ENCODE measurements at places on chromosomes 1 and 21.
A peak's percentile ranks its signal among the peaks of the same experiment; 100 is the strongest.

DNA sequence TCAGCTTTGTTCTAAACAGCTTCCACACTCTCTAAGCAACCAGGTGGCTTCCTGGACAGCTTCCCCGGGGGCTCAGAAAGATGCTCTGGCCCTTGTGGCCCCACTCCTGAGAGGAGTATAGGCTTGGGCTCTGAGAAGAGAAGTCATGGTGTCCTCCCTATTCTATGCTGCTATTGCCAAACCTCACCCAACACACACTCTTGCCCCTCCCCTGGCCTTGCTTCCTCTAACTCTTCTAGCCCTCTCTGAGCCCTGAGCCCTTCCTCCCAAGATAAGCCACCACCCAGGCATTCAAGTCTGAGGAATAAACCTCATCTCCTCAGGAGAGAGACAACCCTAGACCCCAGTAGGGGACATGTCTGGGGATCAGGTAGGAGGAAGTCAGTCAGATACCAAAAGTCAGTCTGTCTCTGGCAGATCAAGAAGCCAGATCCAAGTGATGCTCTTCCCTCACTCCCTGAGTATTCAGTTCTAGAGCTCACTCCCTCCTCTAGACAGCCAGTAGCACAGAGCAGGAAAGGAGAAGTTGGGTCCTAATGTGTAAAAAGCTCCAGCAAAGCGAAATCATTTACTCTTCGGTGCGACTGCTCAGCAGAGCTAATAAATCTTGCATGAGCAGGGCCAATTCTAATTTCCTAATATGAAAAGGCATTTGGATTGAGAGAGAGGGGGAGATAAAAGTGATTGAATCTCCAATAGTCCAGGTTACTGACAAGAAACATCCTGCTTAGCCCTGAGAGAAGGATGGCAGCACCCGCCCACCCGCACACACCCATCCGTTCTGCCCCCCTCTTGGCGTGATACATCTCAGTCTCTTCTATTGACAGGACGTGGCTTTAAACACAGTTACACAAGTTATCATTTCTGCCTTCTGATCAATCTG, 50.5 kb downstream of the DMAP1 start:
- DNase-seq: no peak

DNA sequence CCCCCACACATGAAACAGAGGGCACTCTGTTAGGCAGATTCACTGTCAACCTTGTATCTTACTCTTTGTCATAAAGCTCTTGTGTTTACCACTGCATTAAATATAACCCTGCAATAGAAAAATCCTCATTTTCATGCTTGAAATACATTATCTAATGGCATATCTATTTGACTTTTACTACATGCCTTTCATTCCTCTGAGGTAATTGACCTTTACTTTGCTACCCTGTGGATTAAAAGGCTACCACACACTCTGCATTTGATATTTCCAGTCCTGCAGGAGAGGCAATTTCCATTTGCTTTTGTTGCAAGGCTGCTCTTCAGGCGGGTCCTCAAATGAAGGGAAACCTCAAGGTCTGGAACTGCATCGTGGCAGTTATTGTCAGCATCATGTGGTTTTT, 238.0 kb downstream of the NTNG1 start:
- DNase-seq: no peak

DNA sequence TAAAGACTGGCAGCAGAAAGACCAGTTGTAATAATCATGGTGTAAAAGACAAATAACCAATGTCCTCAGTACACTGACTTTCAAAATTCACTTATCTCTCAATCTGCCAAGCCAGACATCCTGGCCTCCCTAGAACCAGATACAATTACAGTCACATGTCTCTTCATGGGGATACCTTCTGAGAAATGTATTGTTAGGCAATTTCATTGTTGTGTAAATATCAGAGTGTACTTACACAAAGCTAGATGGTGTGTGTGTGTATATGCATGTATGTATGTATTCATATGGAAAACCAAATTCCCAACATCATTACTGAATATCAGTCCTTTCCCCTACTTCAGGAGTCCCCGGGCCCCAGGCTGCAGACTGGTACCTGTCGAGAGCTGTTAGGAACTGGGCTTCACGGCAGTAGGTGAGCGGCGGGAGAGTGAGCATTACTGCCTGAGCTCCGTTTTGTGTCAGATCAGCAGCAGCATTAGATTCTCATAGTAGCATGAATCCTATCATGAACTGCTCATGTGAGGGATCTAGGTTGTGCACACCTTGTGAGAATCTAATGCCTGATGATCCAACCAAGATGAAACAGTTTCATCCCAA, 65.3 kb upstream of the ZNF326 start:
- no peak for DNase-seq

- peak; percentile 53 for DNase-seq
Measured at GRCh38 chr1:206511362-206512057, 4.2 kb downstream of the RASSF5 start.

DNA sequence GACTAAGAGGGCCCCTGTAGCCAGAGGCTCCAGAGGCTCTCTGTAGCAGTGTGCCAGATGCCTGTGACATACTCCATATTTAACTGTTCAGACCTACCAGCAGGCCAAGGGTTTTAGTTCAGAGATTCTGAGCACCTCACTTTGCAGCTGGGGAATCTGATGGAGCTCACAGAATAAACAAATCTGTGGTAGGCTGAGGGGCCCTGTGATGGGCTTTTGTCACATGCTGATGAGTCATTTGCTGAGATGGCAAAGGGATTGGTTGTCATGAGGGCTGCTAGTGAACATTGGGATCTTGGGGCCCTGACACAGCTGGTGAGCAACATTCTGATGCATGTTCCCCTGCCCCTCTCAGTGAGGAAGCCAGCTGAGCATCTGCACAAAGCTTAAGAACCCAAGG, 482.2 kb downstream of the CAMTA1 start:
- no peak for DNase-seq

- DNase-seq: no peak
Measured at GRCh38 chr21:44934797-44935532, 4.9 kb upstream of the SLX9 start.

GRCh38 chr21:30240661-30241060, 24.8 kb upstream of the CLDN8 start:
- no peak for DNase-seq

GRCh38 chr1:44297695-44298400, 57.2 kb downstream of the ERI3 start:
- no peak for DNase-seq

GRCh38 chr1:46508757-46509156, 19.1 kb downstream of the DMBX1 start:
- no peak for DNase-seq

- DNase-seq: no peak
Measured at GRCh38 chr1:85339089-85339488, 62.7 kb upstream of the BCL10 start.

GRCh38 chr1:100879422-100879821, 15.2 kb downstream of the EXTL2 start:
- DNase-seq: no peak

GRCh38 chr1:228228601-228229074, 20.8 kb downstream of the OBSCN start:
- DNase-seq: no peak

DNA sequence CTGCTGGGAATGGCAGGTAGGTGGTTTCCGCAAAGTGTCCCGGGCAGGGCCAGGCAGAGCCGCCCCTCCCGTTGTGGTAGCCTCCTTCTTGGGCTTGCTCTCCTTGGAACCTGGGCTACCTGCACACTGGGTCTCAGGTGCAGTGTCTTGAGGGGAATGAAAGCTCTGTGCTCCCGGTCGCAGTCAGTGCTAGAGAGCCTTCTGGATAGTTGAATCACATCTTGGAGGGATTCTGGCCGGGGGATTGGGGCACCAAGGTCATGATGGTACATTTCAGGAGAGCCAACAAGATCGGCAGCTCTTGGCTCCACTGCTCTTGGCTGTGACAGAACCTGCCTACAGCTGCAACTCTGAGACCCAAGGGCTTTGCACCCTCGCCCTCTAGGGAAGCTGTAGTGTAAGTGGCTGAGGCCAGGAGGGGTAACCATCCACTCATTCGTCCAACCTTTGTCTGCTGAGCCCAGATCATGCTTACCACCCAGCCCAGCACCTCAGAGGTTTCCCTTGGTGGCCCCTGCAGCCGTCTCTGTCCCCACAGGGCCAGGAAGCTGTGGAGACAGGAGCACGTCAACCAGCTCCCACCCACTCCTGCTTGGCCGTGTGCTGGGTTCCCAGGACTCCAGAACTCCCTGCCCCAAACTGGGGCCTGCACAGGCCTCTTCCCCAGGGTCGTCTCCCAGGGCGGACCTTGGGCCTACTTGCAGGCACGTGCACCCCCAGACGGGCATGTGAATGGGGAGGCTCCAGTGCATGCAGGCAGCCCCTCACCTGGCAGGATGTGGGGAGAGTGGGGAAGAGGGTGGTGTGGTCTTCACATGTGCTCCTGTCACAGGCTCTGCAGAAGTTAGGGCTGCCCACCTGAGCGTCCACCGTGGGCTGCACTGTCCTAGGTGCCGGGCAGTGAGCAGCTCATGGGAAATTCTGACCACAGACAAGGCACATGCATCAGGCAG, 40.0 kb downstream of the NTPCR start:
- no peak for DNase-seq

GRCh38 chr1:1630965-1631781, 800 bp upstream of the MMP23B start:
- DNase-seq: no peak

DNA sequence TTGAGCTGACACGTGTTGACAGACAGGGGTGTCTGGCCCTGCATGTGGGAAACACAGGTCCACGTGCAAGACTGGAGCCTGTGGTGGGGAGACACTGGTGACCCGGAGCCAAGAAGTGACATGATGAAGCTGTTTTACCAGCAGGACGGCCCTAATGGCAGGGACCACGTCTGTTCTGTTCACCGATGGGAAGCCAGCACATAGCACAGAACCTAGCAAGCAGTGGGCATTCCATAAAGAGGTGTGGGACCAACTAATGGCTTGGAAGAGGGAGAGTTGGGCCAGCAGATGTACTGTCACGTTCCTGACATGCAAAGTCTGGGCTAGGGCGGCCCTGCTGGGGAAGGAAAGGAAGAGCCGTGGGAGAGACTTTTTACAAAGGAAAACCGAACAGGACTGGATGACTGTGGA, 15.3 kb downstream of the NAV1 start:
- DNase-seq: no peak

DNA sequence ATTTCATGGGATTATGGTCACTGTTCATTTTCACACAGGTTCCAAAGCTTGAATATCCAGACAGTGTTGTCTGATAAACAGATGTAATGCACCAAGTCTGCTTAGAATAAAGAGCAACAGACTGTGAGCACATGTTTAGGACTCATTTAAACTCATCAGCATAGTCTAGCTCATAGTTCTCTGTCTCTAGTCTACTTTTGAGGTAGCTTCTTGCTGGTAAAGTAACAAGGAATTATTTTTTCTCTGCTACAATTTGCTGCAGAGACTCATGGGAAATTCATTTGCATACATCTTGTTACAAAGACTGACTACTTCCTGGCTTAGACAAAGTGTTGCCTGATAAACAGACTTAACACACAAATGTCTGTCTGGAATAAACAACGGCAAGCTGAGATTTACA, 187.2 kb downstream of the NFIA start:
- no peak for DNase-seq

- peak; percentile 45 for DNase-seq
Measured at GRCh38 chr1:1943834-1944570, 24.9 kb upstream of the TMEM52 start.

DNA sequence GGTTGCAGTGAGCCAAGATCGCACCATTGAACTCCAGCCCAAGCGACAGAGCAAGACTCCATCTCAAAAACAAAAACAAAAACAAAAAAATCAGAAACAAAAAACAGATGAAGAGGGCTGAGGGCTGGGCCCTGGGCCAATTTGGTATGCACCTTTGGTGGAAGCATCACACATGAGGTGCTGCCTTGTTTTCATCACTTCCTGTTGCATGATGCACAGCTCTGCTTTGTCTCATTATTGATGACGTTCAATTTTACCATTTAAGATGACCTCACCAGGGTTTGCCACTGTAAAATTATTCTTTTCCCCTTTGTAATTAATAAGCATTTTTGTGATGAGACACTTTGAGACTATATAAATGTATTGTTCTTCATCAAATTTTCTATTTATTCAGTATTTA, 9.8 kb upstream of the IFNAR2 start:
- no peak for DNase-seq

Measured in NCI-H345 (cell line).